Upper lobe of left lung (tissue), 6 donors: ENCODE measurements at places on chromosomes 5 and 9. TPM values are rescaled to one million over a fixed set of nuclear protein-coding genes. Genes with fewer than 3 reads are reported as not detected.

- peak; percentile 24 for DNase-seq
- H3K27me3 ChIP-seq = no peaks in the 10 kb centered on the region
- H3K4me1 ChIP-seq = peaks cover 3% of the 10 kb centered on the region
These were observed 22.0 kb downstream of the C9orf57 start for GRCh38 chr9:72038408-72038807.

DNA sequence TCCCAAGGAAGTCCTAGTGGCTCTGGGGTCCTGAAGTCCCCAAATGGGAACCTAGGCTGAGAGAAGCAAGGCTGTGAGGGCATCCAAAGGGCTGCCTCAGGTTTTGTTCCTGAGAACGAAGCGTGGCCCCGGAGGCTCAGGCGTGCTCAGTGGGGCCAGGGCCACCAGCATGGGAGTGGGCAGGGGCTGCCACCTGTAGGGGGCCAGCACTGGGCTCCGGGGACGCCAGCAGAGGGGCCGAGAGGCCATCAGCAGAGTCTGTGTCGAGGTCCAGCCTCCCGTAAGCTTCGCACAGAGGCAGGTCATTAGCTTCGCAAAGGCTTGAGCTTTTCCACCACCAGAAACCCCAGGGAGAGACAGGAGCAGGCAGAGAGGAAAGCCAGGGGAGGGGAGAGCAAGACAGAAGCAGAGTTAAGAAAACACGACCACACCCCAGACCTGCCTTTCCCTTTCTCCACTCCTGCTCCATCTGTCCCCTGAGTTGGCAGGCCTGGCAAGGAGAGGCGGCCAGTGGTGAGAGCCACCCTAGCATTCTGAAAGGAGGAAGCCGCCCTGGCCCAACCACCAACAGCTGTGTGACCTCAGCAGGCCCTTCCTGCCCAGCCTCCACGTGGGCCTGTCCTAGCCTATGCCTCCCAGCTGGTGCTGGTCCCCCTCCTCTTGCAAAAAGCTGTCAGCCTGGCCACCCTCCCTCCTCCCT lies 5.5 kb upstream of the SURF6 start:
- no peaks in the 10 kb centered on the region for H3K27me3 ChIP-seq
- peak overlapping the region; percentile 47 for H3K27ac ChIP-seq
- peak; percentile 65 for DNase-seq
- H3K36me3 ChIP-seq = peaks cover 34% of the 10 kb centered on the region

DNA sequence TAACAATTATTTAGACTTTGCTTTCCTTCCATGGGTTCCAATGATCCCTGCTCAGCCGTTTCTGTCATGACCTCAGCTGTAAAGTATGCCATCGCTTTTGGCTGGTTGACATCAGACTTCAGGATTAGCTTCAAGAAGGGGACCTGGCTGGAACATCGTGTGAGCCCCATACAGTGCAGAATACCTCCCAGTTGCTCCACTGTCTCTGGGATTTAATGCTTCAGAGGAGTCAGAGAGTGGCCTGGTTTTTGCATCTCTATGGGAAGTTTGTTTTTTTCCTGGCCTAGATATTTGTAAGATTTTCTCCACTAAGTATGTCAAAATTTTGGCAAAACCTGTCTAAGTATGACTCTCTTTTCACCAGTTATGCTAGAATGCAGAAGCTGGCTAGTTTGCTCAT lies 216.9 kb downstream of the GABBR2 start:
- H3K4me3 ChIP-seq = no peak overlapping the region
- H3K36me3 ChIP-seq = no peaks in the 10 kb centered on the region
- H3K4me1 ChIP-seq = no peaks in the 10 kb centered on the region
- no peak for DNase-seq

GRCh38 chr9:126326228-126327005 lies at the start of gene MVB12B:
Gene MVB12B, plus strand, starts transcription at chr9:126326829. Its CDS starts 101 bp downstream, at chr9:126326930.
- H3K27me3 ChIP-seq = no peaks in the 10 kb centered on the region
- H3K36me3 ChIP-seq = no peaks in the 10 kb centered on the region
- H3K27ac ChIP-seq = peak within 1 kb of the TSS; percentile 94

DNA sequence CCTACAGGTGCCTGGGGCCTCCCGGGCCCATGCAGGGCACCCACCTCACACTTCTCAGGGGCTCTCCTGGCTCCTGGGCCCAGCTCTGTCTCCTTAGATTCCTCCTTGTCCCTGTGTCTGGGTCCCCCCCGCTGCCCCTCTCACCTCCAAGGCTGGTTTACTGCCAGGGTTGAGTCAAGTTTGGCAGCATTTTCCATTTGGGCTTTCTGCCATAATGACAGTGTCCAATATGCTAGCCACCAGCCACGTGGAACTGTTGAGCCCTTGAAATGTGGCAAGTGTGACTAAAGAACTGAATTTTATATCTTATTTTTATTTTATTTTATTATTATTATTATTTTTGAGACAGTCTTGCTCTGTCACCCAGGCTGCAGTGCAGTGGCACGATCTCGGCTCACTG lies 1.9 kb downstream of the TTC16 start:
- no peak for DNase-seq
- H3K4me1 ChIP-seq = peaks cover 19% of the 10 kb centered on the region
- H3K27me3 ChIP-seq = no peaks in the 10 kb centered on the region
- H3K27ac ChIP-seq = no peak overlapping the region
- H3K36me3 ChIP-seq = no peaks in the 10 kb centered on the region

DNA sequence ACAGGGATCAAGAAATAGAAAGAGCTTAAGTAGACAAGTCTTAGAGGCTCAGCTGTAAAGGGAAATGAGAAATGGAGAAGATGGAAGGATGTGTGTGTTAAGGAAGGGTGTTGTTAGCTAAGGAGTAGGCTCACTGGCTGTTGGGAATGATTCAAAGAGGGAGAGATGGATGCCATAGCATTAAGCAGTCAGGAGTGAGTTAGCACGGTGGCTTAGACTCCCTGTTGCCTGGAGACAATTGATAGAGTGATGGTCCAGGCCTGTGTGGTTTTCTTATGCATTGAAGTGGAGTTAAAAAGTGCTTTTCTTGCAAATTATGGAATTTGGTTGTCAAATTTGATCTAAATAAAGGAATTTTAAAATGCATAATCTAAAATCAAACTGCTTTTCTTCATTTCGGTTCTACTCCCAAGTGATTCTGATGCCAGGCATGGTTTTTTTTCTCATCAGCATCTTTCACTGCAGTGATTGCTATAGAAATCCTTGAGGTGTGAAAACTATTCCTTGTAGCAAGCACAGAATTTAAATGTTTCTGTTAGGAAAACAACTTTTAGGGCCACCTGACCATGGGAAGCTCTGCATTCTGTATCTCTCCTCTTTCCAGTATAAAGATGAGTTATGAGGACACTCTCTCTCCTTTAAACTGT lies 214.7 kb downstream of the ADCY2 start:
- H3K36me3 ChIP-seq = no peaks in the 10 kb centered on the region
- no peaks in the 10 kb centered on the region for H3K4me1 ChIP-seq
- no peaks in the 10 kb centered on the region for H3K27me3 ChIP-seq
- H3K4me3 ChIP-seq = no peak overlapping the region

GRCh38 chr5:166947045-166947444 lies 1344.4 kb upstream of the WWC1 start:
- no peaks in the 10 kb centered on the region for H3K27me3 ChIP-seq
- no peak for DNase-seq
- H3K27ac ChIP-seq = no peak overlapping the region
- H3K4me3 ChIP-seq = no peak overlapping the region
- H3K36me3 ChIP-seq = no peaks in the 10 kb centered on the region
- no peaks in the 10 kb centered on the region for H3K4me1 ChIP-seq

DNA sequence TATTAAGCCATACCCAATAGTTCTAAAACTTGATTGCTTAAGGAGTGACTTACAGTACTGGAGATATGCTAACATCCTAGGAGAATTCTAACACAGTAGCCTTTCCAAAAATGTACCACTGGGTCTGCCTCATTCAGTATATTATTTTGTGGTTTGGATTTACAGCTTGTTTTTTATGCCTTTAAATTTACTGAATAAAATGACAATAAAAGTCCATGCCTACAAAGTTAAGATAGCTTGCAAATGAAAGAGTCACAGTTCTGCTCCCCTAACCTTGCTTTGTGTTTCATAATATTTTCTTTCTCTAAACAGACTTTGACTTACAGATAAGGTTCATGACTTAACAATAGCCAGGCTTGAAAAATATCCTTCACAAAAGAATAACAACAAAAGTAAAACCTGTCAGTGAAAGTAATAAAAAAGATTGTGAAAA lies 951.1 kb upstream of the NUDT12 start:
- no peaks in the 10 kb centered on the region for H3K27me3 ChIP-seq
- no peaks in the 10 kb centered on the region for H3K4me1 ChIP-seq
- H3K27ac ChIP-seq = no peak overlapping the region
- no peaks in the 10 kb centered on the region for H3K36me3 ChIP-seq

- no peaks in the 10 kb centered on the region for H3K27me3 ChIP-seq
- H3K4me3 ChIP-seq = no peak overlapping the region
- no peak overlapping the region for H3K27ac ChIP-seq
- no peak for DNase-seq
- peaks cover 9% of the 10 kb centered on the region for H3K4me1 ChIP-seq
- no peaks in the 10 kb centered on the region for H3K36me3 ChIP-seq
These were observed 22.6 kb upstream of the LMX1B start for GRCh38 chr9:126591083-126591482.

GRCh38 chr9:73270967-73271721 lies 119.5 kb downstream of the ANXA1 start:
- no peak for DNase-seq
- H3K36me3 ChIP-seq = no peaks in the 10 kb centered on the region
- H3K4me3 ChIP-seq = no peak overlapping the region

- H3K4me3 ChIP-seq = no peak overlapping the region
- DNase-seq = no peak
- no peaks in the 10 kb centered on the region for H3K36me3 ChIP-seq
These were observed 208.2 kb downstream of the ZNF608 start for GRCh38 chr5:124538191-124538590.

DNA sequence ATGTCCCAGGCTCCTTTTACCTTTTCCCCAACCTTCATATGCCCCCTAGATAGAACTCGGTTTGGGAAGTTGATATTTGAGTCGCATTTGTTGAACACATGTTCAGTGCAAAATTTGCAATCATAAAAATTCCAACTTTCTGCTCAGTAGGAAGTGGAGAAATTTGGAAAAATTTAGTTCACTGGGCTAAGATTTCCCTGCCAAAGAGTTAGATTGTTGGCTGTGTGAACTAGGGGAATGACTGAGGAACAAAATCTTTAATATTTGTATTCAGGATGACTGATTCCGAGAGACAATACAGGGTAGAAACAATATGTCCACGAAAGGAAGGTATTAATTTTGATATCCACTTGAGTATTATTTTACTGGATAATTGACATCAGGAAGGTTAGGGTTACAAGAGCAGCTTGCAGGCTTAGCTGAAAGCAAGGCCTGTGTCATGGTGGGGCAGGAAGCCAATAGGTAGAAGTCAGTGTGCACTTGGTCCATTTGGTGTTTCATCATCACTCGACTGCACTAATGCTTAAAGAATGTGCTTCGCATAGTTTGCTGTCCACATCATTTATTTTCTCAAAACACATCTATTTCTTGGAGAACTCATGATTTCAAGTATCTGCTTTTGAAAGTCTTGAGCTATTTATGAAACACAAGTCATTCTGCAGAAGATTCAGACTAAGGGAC lies 59.4 kb upstream of the GNA14 start:
- H3K4me1 ChIP-seq = no peaks in the 10 kb centered on the region
- H3K4me3 ChIP-seq = no peak overlapping the region
- H3K27me3 ChIP-seq = no peaks in the 10 kb centered on the region
- DNase-seq = no peak
- H3K27ac ChIP-seq = no peak overlapping the region
- no peaks in the 10 kb centered on the region for H3K36me3 ChIP-seq

- no peak overlapping the region for H3K4me3 ChIP-seq
- peaks cover 5% of the 10 kb centered on the region for H3K4me1 ChIP-seq
- H3K27me3 ChIP-seq = no peaks in the 10 kb centered on the region
- H3K36me3 ChIP-seq = peaks cover 45% of the 10 kb centered on the region
- H3K27ac ChIP-seq = no peak overlapping the region
These were observed 17.3 kb downstream of the LMAN2 start for GRCh38 chr5:177334155-177334551.

- no peaks in the 10 kb centered on the region for H3K27me3 ChIP-seq
- peaks cover 49% of the 10 kb centered on the region for H3K36me3 ChIP-seq
- H3K4me3 ChIP-seq = no peak overlapping the region
These were observed 4.0 kb downstream of the SEC61B start for GRCh38 chr9:99226054-99226453.

DNA sequence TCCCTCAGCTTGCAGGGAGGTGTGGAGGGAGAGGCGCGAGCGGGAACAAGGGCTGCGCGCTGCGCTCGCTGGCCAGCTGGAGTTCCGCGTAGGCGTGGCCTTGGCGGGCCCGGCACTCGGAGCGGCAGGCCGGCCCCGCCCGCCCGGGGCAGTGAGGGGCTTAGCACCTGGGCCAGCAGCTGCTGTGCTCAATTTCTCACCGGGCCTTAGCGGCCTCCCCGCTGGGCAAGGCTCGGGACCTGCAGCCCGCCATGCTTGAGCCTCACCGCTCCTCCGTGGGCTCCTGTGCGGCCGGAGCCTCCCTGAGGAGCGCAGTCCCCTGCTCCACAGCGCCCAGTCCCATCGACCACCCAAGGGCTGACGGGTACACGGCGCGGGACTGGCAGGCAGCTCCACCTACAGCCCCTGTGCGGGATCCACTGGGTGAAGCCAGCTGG lies 1516.4 kb downstream of the EFNA5 start:
- no peaks in the 10 kb centered on the region for H3K36me3 ChIP-seq
- no peak overlapping the region for H3K27ac ChIP-seq

DNA sequence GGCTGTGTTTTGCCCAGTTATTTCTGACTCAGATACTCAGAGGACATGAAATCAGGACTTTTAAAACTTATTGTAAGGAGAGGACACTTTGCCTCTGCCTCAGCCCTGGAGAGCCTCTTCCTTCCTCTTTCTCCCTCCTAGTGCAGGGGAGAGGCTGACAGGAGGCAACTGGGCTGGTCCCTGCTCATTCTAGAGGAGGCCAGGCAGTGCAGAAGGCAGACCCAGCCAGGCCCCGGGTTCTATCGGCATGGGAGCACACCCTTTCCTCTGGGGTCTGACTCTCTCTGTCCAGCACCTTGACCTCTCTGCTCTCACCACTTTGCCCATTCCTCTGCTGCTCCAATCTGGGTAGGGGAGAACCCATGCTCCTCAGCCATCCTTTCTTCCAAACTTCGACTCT lies 16.0 kb upstream of the SMIM32 start:
- H3K27ac ChIP-seq = no peak overlapping the region
- no peak for DNase-seq
- H3K36me3 ChIP-seq = no peaks in the 10 kb centered on the region
- H3K4me3 ChIP-seq = no peak overlapping the region
- H3K27me3 ChIP-seq = no peaks in the 10 kb centered on the region

DNA sequence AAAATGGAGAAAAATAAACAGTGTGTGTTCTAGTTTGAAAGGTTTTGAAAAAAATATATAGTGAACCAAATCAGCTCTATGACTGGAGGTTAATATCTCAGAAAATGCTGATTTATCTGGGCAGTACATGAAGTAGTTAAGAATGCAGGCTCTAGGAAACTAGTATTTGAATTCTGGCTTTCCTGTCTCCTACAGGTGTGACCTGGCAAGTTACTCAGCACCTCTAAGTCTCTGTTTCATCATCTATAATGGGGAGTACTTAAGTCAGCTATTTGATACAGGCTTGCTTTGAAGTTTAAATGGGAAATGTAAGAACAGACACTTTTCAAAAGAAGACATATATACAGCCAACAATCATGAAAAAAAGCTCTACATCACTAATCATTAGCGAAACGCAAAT lies 5.2 kb downstream of the GRAMD2B start:
- H3K36me3 ChIP-seq = no peaks in the 10 kb centered on the region
- no peak overlapping the region for H3K27ac ChIP-seq
- no peaks in the 10 kb centered on the region for H3K27me3 ChIP-seq
- no peaks in the 10 kb centered on the region for H3K4me1 ChIP-seq
- no peak for DNase-seq
- H3K4me3 ChIP-seq = no peak overlapping the region

Gene CCDC171
- total RNA-seq = 16.8 TPM

Gene NFIL3
- 14.7 TPM for total RNA-seq

Gene CDC25C
- total RNA-seq = 0.61 TPM

Gene GMCL2
- not detected for total RNA-seq

Gene CNTLN
- total RNA-seq = 58.7 TPM

Gene CLIC3
- total RNA-seq = 132 TPM

Gene C8G
- 4.4 TPM for total RNA-seq
